A549 treated with ZK216348 at 1 μM for 4 hours (cell line): ENCODE measurements at places on chromosomes 7 and 10. TPM values are rescaled to one million over a fixed set of nuclear protein-coding genes. Genes with fewer than 3 reads are reported as not detected.

Gene GPR15LG
- total RNA-seq: not detected in 5 replicates

Gene NRCAM
- 51.1 to 138 TPM (median 95.4 TPM) in 5 replicates for total RNA-seq

Gene CYP2C19
- total RNA-seq: not detected in 5 replicates

Gene PLEKHS1
- total RNA-seq: 0.04 to 0.12 TPM (median 0.09 TPM) in 3 of 5 replicates, not detected in the others

Gene AGAP4
- total RNA-seq: 5.0 to 9.0 TPM (median 8.1 TPM) in 5 replicates
